ENCODE measurements at places on chromosomes 12 and 14.

DNA sequence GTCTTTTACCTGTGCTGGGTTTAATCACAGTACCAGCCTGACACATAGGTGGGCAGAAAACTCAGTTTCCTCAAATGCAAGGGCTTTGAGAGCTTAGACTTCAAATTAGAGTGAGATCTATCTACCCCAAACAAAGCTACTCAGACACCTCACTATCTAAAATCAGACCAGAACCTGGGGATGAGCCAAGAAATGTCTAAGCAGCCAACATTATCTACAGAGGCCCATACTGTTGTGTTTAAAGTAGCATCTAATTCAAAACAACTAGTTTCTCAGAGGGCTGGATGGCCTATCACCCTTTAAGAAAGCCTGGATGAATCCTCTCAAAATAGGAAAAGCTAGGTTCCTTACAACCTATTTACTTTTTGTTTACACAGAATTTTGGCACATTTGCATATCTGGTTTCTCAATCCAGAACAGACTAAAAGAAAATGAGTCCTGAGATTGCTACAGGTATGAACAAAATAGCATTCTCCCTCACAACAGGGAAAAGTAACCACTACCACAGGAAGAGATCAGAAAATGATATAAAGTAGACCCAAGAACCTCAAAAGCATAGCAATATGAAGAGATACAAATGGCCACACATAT is 142.4 kb downstream of the ZFP36L1 start:
- no peak for DNase-seq

DNA sequence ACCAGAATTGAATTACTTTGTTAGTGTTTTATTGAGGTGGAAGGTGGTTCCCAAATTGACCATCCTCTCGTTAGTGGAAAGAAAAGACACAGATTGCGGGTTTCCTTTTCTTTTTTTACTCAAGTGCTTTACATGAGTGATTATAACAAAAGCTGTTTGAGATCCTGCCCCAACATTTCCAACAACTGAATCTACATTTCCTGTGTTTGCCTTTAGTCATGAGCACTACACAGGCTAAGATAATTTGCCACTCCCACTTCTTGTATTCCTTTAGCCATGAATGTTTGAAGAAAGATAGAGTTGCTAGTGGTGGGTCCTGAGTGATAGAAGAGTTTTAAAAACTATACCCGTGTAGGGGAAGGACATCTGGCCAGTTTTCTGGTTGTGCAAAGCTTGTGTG is 16.0 kb downstream of the RERGL start:
- DNase-seq, result no peak

GRCh38 chr12:26642361-26642760 is 190.6 kb downstream of the ITPR2 start:
- no peak for DNase-seq

DNA sequence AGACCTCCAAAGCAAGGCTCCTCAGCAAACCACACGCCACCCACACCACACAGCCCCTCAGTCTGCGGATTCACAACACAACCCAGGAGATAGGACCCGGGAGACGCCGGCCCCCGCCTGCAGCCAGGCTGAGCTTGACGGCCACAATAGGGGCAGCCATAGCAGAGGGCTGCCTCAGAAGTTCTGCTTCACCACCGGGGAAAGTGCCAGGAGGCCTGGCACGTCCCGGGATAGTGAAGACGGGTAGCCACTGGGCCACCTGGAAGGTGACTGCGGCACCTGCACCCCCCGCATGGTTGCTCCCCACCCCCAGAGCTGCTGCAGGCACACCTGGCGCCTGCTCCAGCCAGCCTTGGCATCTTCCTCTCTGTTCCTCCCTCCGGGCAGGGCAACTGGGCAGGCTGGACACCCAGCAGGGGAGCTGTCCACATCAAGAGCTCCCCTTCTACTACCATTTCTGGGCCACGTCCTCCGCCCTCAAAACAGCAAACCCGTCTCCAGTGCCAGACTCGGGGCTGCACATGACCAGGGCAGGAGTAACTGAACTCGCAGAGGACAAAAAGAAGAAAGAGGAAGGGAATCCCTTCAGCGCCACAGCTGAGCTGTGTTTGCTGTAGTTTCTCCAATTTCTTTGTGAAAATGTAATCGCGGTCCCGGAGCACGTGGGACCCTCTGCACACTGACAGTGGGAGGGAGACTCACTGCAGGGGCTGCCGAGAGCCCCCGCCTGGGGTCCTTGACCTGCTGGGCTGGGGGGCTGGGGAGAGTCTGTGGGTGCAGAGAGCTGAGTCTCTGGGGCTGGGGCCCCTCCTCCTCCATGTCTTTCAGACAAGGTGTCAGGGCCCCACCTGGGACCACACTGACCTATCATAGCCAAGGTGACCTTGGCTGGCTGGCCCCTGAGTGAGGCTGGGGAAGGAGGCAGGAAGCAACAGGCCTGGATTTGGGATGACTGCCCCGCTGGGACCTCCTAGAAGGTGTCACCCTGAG is 74.2 kb upstream of the C14orf180 start:
- DNase-seq, result no peak

GRCh38 chr12:123984903-123985302 is 11.9 kb downstream of the ZNF664 start:
- no peak for DNase-seq

DNA sequence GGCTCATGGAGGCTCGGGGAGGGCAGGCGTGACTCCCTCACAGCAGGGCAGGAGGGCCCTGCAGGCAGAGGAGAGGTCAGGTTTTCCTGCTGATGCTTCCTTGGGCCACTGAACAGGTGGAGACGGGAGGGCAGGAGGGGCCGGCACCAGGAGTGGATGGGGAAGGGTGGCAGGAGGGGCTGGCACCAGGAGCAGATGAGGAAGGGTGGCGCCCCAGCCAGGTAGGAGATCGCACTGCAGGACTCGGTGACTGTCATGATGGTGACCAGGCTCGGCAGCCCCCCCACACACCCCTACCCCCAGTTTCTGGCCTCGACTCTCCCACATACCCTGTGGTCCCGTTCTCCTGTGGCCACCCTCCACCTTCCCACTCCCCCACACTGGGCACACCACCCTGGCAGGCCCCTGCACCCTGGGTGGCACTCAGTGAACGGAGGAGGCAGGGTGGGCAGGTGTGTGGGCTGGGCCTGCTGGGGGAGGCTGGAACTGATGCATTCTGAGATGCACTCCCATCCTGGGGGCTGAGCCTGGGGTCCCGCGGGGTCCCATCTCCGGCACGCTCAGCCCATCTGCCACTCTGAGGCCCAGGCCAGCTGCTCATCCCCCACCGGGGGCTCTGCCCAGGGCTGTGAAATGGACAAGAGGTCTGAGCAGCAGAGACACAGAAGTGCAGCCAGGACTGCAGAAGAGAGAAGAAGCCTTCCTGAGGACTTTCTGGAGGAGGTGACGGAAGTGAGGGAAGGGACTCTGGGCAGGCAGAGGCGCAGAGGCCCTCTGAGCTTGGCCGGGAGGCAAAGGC is 2.8 kb downstream of the NUDT14 start:
- DNase-seq, result no peak

DNA sequence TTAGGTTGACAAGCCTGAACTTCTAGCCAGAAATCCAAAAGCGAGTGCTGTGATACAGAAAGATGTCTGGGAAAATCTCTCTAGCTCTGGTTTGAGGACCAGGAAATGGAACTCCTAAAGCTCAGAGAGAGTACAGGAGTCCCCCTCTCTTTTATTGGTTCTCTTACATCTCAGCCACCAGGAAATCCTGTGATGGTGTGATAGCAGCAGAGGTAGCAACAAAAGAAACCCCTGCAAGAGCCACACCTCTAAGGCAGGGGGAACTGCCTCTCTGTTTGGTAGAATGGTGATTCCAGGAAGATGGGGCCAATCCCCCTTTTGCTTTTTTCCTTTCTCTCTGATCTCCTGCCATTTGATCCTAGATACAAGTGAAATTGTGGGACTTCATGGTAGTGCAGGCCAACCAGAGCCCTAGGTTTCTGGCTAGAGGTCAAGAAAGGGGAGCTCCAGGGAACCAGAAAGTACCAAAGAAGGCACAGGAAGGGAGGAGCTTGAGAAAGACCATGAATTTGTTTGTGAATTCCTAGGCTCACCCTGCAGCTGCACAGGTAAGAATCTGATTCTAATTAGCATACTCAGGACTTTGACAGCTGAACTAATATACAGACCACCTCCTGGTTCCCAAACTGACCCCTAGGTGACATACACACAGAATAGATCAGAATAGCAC is 88.5 kb downstream of the PAPLN start:
- no peak for DNase-seq

DNA sequence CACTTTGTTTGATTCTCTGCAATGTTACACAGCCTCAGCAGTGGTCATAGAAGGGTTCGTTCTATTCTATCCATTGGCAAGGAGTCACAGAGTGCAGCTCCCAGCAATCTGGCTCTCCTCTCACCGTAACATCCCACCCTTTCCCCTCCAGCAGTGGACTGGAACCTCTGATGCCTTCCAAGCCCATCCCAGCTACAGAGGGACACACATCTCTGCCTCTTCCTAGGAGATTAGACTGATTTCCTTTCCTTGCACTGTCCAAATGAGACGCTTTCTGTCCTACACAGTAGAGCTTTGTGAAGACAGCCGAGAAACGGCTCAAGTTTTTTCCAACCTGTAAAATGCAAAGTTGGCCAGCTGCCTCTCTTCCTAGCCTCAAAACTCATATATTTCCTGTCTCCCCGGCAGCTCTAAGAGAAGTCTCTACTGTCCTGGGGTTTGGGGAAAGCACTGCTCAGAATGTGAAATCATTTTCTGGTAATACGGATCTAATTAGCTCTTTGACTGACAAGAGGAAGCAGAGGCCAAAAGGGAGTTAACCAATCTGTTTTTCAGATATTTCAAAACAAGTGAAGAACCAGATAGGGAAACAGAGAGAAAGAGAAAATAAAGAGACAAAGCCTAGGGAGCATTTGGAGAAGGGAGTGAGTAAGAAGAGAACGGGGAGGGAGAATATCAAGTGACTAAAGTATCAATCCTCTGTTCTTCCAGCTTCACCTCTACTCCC is 516 bp downstream of the NINJ2 start:
- DNase-seq, result no peak

DNA sequence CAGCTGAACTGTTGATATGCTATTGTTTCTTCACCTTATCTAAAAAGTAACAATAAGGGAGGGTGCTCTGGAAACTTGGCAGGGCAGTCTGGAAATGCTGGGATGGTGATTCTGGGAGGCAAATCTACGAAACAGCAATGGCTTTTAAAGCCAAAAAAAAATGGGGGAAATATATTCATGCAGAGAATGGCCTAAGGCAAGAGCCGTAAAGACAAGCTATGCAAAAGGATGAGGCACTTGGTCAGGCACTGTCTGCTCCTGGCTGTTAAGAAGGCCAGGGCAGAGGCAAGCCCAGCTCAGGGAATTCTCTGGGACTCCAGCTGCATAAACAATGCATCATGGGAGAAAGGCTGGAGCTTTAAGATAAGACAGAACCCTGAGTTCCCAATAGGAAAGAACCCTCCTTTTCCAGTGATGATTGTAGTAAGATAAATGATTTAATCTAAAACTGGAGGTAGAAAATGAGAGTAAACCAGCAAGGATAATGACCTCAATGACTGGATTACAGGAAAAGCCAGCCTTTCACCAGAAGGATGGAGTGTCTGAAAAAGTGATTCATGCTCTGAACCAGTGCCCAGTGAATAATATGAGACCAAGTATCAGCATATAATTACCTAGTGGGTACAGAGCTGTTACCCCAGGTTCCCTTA is 46.0 kb downstream of the ITPR2 start:
- no peak for DNase-seq

DNA sequence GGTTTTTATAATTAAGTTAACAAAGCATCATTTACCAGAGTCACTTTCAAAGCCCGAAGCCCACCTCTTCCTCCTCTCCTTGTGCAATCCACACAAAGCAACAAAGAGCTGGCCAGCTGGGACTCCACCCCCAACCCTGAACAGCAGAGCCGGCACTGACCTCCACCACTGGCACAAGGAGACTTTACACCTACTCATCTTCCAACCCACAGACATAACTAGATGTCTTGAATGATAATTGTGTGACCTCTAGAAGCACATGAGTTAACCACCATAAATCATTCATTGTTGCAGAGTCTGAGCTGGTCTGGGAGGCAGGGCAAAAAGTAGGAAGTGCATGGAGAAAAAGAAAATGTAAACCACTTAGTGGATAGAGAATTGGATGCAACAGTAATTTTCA is 72.2 kb downstream of the ST8SIA1 start:
- DNase-seq, result no peak

DNA sequence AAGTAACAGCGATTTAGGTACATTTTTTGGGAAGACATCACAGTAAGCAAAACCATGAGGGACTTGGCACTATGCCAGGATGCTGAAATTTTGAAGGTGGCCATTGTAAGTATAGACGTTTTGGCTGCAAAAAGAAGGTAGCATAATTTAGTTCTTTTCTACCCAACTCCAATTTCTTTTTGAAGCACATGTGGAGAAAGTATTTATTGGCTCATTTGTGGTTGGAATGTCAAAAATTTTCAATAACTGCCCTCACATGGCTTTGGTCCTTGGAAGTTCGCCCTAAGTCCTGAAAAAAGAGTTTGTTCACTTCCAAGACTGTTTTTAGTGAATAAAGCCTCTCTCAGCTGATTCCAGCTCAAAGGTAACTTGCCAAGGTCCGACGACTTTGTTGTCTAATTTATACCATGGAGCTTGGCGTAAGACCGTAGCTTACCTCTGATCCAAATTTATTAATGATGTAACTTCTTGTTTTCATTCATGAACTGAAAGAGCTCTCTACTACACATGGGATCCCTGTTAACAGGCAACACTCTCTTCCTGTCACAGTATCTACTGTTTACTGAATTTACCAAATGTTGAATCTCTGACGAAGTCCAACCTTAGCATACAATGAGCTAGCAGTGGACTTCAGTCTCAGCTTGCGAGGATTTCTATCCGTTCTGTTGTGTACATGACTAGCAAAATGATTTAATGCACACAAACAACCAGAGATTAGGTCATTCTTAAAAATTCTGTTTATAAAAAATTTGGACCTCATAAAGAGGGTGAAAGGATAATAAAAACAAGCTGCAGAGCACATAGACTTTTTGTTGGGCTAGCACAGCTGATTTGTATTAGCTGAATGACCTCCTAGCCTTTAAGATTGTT is 49.0 kb downstream of the MSRB3 start:
- no peak for DNase-seq

GRCh38 chr12:114679452-114679875 is 4.5 kb downstream of the TBX3 start:
- no peak for DNase-seq
